ENCODE measurements at places on chromosomes 2 and 18.

- DNase-seq = peak; percentile 71
Measured at GRCh38 chr2:55839182-55839819, 84.3 kb downstream of the EFEMP1 start.

- DNase-seq = no peak
Measured at GRCh38 chr2:157790780-157791179, 85.3 kb downstream of the ACVR1 start.

DNA sequence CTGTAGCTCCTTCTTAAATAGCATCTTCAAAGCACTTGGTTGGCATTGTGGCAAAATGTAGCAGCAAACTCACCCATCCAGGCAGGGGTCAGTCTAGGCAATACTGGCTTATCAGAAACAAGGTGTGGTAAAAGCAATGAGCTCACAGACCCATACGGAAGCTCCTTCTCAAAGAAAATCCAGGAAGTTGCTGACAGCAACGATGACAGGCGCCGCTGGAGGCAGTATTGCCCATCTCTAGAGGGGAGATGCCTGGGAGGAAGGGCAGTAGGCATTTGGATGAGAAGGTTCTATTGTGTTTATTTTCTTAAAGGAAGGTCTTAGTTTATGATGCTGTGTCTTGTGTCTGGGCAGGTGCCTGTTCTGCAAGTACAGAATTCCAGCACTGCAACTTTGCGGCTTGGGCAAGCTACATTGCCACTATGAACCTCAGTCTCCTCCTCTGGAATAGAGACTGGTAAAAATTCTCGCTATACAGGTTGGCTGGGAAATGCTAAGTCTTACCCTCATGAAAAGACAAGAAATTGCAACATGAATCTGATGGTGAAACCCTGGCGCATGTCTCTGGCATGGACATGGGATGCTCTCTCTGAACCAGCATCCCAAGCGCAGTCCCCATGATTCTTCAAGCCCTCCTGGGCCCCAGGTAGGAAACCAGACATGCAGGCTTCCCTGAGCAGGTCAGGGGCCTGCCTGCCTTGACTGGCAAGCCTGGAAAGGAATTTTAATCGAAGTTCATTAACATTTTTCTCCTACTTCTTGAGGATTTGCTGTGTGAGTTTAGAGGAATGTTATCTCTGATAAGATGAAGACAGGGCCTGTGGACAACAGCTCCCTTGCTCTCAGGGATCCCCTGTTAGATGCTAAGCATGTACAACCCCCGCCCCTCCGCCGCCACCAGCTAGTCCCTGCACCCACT, 156.0 kb downstream of the TFCP2L1 start:
- no peak for DNase-seq

- no peak for DNase-seq
Measured at GRCh38 chr2:21270083-21270491, 146.3 kb downstream of the TDRD15 start.

GRCh38 chr2:158184001-158184400, 82.3 kb downstream of the UPP2 start:
- no peak for DNase-seq

DNA sequence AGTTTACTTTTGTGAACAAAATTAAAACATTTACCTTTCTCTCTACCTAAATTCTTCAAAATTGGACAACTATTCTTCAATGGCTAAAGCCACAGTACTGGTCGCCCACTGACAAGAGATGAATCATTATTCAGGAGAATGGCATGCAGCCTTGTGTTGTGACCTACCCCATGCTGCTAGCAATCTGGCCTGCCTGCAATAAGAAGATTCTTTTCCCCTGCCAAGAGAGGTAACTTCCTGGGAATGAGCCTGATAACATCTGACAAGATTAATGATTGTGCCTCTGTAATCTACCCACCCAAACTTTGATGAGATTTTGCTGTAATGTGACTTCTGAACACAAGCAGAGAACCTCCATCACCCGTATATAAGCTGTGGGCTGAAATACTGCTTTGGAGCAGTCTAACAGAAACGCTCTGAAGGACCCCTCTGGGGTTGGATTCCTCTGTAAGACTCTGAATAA, 47.0 kb upstream of the ST3GAL5 start:
- DNase-seq = no peak

DNA sequence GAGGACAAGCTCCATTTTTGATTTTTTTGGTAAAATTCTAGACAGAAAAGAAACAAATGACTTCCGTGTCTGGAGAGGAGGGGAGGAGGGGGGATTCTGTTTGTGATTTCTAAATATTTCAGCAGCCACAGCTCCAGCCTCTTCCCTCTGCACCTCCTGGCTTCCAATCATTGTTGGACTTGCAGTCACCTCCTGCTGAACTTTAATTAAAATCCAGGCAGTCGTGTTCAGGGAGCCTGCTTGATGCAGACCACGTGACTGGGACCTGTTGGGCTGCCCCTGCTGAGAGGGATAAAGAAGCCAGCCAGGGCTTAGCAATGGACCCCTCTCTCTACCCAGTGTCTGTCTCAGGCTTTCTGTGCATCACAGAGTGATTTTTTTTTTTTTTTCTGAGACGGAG, 115.1 kb downstream of the SH3BP4 start:
- peak; percentile 13 for DNase-seq

DNA sequence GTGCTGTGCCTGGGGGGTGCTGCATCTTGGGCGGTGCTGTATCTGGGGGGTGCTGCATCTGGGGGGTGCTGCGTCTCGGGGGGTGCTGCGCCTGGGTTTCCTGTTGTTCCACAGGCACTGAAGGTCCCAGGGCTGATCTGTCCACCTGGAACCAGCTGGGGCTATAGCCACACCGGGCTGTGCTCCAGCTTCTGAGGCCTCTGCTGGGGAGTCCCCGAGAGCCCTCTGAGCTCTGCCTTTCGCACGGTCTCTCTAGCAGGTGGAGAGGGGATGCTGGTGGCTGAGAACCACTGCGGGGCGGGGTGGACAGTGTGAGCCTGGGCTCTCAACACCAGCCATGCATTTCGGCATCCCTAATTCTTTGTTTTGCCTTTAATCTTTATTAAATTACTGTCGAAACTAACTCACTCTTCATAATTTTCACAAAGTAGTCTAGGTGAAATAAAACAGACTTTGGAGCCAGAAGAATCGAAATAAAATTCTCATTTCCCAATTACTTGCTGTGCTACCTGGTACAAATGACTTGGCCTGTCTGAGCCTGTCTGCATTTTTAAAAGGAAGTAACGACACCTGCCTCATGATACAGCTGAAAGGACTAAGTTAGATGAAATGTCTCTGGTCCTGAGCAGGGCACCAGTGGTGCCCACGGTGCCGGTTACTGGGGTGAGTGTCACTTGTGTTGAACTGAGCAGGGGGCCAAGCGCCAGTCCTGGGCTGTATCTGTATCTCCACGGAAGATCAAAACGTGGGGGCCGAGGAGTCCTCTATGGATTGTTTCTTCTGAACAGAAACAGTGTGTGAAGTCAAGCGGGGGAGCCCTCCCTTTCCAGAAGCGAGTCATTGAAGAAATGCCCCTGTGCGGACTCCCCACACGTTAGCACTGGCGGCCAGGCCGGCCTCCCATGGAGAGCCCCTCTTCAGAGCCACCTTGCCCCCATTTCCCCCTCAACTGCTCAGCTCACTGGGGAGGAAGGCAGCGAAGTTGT, 142.0 kb downstream of the ASB1 start:
- no peak for DNase-seq

GRCh38 chr2:120598416-120598815, 137.3 kb upstream of the GLI2 start:
- DNase-seq = no peak

- DNase-seq = no peak
Measured at GRCh38 chr2:241551599-241551997, 6.9 kb upstream of the BOK start.

GRCh38 chr2:124018890-124019289, 6.2 kb upstream of the CNTNAP5 start:
- no peak for DNase-seq

GRCh38 chr2:149877074-149877473, 289.5 kb upstream of the MMADHC start:
- DNase-seq = no peak

DNA sequence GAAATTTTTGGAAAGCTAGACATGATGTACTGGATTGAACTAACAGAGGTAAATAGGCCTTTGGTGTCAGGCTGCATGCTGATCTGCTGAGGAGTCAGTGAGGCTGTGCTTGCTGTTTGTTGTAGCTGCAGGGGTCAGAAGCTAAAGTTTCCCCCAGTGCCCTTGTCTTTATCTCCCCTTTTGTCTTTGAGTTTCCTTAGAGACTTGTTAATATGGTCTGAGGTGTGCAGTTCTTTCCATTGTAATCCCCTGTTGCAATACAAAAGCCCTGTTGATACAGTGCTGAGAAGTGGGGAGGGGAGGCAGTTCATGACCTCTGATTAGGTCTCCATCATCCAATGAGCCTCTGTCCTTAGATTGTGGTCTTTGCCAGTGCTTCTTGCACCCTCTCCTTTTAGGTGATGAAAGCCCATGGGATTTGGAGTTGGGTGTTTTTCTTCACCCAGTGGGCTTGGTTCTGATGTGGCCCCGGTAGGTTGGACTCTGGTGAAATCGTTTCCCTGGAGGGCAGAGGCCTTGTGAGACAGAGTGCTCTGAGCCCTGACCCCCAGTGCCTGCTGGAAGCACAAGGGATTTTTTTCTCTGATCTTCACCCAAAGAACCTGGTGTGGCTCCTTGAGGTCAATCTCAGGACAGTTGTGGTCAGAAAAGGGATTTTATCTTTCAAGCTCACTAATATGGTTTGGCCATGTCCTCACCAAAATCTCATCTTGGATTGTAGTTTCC, 163.1 kb downstream of the TMEM18 start:
- no peak for DNase-seq

- DNase-seq = peak; percentile 52
Measured at GRCh38 chr2:27191070-27191829, 20.6 kb upstream of the ATRAID start.

DNA sequence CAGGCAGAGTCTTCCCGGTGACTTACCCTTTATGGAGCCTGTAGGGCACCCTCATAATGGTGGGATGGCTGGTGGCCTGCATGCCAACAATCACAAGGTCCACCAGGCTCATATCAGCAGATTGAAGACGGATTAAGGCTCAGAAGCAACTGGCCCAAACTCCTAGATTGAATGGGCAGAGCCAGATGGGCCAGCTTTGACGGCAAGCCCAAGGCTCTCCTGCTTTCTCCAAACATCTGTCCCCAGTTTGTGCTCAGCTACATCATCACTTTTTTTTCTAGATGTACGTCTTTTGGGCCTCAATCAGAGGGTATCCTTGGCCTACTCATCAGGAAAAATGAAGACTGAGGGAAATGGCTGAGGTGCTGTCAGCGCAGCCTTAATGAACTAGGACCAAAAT, 114.6 kb downstream of the VIT start:
- DNase-seq = no peak

- DNase-seq = no peak
Measured at GRCh38 chr2:197152451-197153228, 157.9 kb downstream of the ANKRD44 start.

DNA sequence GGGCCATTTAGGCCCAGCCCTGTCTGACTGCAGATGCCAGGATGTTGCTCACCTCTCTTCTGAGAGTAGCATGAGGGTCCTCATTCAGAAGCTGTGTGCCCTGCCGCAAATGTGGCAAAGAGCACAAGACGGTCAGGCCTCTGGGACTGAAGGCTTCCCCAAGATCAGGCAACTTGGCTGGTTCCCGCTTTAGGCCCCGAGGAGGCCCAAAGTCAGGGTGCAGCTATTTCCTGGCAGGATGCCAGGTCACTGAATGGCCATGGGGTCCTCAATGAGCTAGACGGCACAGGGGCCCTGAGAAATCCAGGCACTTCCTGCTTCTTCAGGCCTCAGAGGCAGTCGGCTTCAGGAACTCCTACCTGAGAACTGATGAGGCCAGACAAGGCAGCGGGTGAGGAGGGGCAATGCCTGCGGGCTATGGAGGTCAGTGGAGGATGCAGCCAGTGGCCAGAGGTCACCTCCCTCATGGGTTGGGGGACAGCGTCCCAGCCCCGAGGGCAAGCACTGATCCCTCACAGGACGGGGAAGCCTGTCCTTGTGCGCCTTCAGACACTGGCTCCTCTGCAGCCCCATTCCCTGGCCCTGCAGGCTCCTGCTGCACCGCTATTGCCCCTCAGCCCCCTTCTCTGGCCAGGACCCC, 44.9 kb downstream of the LMAN2L start:
- DNase-seq = no peak

DNA sequence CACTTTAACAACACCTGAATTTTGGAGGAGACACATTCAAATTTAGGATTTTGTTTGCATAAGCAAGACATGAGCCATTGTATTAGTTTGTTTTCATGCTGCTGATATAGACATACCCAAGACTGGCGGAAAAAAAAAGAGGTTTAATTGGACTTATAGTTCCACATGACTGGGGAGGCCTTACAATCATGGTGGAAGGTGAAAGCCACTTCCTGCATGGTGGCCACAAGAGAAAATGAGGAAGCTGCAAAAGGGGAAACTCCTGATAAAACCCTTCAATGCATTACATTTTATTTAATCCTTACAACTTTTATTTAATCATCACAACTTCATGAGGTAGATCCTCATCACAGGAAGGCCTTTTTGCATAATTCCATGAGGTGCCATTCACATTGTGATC, 242.0 kb upstream of the STON1 start:
- DNase-seq = no peak

DNA sequence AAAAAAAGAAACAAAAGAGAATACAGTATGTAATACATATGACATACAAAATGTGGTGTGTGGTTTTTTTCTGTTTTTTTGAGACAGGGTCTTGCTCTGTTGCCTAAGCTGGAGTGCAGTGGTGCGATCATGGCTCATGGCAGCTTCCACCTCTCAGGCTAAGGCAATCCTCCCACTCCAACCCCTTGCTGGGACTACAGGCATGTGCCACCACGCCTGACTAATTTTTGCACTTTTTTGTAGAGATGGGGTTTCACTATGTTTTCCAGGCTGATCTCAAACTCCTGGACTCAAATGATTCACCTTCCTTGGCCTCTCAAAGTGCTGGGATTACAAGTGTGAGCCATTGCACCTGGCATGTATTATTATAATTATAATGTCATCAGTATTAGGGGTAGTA, 38.9 kb downstream of the DHX57 start:
- DNase-seq = no peak

GRCh38 chr18:45785134-45785533, 40.3 kb upstream of the SIGLEC15 start:
- DNase-seq = no peak

- DNase-seq = no peak
Measured at GRCh38 chr18:43664487-43665008, 387.3 kb upstream of the SYT4 start.

DNA sequence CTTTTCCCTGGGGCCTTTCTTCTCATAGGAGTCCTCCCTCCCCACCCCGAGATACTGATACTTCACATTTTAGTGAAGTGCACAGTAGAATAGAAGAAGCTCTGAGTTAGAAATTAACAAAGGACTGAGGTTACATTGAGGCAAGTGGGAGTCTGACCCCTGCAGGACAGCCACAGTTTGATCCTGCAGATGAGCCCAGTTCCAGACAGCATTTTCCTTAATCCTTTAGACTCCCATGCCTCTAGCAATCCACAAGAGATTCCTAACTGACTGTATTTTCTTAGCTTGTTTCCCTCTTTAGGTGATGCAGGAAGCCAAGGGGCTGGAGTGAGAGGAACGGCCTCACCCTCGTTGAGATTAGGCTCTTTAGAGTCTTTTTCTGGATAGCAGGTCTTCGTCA, 204.0 kb downstream of the CYRIA start:
- DNase-seq = no peak

All from NCI-H2081 (cell line).